ENCODE measurements at places on chromosomes 12 and 14.

GRCh38 chr14:60257865-60258264, 8.8 kb downstream of the PPM1A start:
- no peak for DNase-seq

GRCh38 chr12:74752215-74752614, 214.6 kb downstream of the ATXN7L3B start:
- DNase-seq = no peak

GRCh38 chr12:120571299-120571698, 9.9 kb downstream of the POP5 start:
- DNase-seq = no peak

DNA sequence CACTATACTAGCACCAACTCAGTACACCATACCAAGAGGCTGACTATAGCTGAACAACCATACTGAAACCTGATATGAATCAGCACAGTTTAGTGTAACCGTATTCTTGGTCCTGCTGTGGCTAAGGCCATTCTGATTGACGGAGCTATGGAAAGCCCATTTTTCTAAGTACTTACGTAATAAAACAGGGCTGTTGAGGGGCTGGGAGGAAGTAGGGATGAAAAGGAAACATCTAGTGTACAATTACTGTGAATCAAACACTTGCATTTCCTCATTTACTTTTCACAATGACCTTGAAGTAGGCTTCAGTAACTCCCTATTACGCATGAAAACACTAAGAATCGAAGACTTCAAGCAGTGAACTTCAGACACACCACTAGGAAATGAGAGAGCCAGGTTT, 198.2 kb downstream of the BTG1 start:
- no peak for DNase-seq

DNA sequence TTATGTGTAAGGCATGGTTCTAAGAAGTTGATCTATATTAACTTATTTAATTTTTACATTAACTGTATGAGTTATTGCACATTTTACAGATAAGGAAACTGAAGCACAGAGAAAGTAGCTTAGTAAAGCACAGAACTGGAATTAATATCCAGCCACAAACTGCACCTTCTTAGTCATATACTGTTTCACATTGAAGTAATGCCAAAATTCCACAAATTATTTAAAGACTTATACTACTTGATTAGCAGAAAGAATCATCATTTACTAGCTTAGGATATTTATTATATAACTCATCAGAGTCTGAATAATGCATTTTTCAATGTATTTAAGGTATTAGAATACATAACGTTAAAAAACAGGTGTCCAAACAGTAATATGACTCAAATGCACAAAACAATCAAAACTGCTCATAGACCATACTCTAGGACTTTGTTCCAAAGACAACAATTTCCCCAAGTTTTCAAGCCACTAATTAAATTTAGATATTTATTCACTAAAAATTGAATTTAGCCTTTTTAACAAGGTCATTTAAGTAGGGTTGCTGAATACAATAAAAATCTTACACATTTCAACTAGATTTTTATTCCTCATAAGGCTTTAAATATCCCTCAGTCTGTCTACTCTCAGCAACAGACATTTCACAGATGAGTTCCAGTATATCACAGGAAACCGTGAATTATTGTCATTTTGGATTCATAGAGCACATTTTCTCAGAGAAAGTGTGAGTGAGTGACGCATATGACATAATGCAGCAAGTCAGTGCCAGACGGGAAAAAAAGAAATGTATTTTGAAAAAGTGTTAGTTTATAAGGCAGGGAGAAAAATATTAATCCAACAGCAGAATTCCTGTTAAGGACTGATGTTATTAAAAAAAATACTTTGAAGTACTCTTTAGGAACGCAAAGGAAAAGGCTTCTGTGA, 782.5 kb downstream of the TMTC2 start:
- DNase-seq = no peak

- DNase-seq = no peak
Observed at GRCh38 chr14:99822800-99823455, 29.7 kb downstream of the EML1 start.

GRCh38 chr14:39212693-39213092, 21.0 kb upstream of the MIA2 start:
- DNase-seq = no peak

DNA sequence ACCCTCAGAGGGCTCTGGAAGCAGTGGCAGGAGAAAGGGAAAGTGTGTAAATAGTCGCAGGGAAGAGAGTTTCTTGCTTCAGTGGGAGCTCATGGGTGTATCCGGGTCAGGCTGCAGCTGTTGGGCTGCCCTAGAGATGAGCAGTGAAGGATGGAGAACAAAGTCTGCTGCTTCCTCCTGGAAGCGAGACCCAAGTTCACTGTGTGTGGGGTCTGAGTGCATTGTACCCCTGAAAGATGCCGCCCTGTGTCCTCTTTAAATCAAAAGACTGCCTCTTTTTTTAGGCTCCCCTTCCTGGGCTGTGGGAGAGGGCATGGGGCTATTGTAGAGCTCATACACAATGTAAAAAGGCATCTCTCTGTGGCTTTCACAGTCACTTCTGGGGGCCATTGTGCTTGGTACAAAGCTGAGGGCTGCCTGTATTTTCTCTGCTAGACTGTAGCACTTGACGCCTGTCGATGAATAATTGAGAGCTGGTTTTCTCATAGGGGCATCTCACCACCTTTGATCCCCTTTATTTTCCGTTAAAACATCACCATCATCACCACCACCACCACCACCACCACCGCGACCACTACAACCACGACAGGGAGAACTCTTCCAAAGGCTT, 16.7 kb downstream of the CHST11 start:
- no peak for DNase-seq

GRCh38 chr14:72488514-72488913, 405.4 kb downstream of the DPF3 start:
- no peak for DNase-seq

DNA sequence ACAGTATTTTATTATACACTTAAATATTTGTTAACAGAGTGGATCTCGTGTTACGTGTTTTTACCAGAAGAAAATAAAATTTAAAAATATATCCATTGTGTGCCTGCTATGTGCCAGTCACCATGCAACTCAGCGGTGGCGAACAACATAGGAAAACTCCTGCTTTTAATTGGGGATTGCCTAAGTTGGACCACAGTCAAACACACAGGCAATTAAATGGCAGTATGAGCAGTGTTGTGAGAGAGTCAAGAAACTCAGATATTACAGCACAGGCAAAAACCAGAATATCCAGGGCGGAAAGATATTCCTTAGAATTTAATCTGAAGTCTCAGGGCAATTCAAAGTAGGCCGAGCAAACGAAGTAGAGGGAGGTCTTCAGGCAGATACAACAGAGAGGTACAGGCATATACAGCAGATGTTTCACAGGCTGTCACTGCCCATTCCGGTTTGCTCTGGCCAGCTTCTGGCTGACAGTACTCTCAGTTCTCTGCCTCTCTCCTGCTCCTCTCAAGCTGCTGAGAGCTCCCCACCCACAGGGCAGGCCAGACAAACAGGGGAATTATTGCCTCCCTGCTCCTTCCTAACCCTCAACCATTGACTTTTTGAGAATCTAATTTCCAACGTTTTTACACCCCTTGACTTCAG, 540.2 kb upstream of the TMEM132C start:
- DNase-seq = no peak

DNA sequence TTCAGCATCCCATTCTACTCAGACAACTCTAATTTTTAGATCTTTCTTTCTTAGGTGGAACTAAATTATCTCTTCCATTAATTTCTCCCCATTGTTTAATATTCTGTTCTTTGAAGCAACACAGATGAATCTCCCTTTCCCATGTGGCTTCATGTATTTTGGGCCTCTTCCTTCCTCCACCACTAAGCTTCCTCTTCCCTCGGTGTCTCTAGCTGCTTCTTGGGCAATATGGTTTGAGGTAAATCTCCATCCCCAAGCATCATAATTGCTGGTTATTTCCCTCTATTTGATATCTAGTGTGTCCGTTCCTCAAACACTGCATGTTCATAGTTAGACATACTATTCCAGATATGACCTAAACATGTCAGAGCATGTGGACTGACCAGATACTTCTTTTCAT, 119.2 kb downstream of the PELI2 start:
- DNase-seq = no peak

DNA sequence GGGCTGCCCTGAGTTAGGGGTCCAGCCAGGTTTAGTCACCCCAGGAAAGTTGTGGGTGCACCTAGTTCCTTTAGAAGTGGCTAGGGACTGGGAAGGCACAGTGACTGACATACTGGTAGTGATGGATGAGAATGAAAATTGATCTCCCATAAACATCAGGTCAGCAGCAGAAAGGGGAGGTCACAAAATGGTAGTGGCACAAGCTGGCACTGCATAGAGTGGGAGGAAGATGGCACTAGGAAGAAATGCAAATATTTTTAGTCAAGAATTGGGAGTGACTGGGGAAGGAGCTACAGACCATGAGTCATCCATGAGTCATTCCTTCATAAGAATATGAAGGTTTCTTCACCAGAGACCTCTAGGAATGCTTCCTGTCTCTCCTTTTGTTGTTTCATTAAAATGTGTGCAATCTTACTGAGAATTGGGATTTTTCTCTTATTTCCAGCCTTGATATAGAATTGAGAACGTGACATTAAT, 198.3 kb upstream of the AMIGO2 start:
- DNase-seq = no peak

DNA sequence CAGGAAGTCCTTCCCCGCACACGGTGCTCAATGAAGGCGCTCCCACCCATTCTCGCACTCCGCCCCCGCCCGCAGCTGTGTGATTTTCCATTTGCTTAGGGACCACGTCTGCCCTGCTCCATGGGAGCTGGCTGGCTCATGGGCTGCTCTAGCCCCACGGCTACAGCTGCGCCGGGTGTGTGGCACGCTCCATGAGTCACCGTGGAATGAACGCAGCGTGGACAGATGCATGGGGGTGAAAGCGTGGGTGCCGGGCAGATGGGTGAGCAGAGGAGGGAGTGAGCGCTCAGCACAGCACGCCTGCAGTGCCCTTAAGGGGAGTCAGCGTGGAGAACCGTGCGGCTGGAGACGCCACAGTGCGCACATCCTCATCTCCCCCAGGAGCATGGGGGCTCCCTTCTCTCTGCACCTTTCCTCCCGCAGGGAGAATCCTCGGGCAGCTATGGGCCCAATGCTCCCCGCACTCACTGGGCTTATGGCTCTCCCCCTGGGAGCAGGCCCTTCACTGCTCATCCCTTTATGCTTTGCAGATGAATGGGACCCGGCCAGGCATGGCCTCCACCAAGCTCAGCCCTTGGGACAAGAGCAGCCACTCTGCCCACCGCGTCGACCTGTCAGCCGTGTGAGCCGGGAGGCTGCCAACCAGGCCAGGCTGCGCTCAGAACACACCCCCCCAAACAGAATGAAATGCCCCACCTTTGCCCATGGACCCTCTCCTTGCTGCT, 185.1 kb downstream of the ADGRD1 start:
- DNase-seq = no peak

- DNase-seq = no peak
Observed at GRCh38 chr12:24227551-24227950, 278.1 kb upstream of the SOX5 start.

GRCh38 chr12:72602581-72602980, 330.4 kb downstream of the TRHDE start:
- DNase-seq = no peak

GRCh38 chr14:104869669-104870367, 4.8 kb downstream of the CEP170B start:
- no peak for DNase-seq

GRCh38 chr12:98635657-98636323, 8.8 kb downstream of the IKBIP start:
- DNase-seq = no peak

All from activated T-helper 1 cell treated with anti-CD3 and anti-CD28 coated beads, Interleukin-2, amount 50 U/mL, for 16 hours (primary cell).